Choroid plexus epithelial cell (primary cell): ENCODE measurements at places on chromosomes 1 and 21.
A peak's percentile ranks its signal among the peaks of the same experiment; 100 is the strongest.

GRCh38 chr1:41578712-41579335, 94.3 kb upstream of the EDN2 start:
- DNase-seq, result peak; percentile 65

DNA sequence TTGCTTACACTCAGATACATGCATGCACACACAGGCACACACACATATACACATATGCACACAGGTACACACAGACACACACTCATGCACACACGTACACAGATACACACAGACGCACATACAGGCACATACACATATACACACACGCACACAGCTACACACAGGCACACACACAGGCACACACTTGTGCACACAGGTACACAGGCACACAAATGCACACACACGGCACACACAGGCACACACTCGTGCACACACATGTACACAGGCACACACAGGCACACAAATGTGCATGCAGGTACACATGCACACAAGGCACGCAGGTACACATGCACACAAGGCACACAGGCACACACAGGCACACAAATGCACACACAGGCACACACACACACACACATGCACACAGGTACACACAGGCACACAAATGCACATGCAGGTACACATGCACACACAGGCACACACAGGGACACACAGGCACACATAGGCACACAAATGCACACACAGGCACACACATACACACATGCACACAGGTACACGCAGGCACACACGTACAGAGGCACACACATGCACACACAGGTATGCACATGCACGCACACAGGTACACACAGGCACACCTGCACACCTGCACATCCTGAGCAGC, 110.0 kb downstream of the WDR4 start:
- no peak for DNase-seq

- DNase-seq, result peak; percentile 99
These were observed 162.4 kb downstream of the TPR start for GRCh38 chr1:186212568-186213224.

DNA sequence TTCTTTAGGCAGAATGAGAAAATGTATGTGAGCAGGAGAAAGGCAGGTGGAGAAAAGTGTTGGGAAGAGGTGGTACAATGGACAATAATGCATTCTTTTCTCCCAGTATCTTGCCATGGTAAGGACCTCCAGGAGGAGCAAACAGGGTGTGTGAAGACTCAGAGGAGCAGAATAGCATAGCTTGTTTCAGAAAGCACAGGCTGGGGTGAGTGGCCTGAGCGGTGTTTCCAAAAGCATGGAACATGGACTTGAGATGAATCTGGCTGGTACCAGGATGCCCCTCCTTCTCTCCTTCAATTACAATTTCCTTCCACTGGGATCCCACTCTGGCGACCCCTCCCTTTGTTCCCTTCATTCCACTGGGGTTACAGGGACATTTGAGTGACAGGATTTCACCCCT, 123.4 kb upstream of the TNR start:
- no peak for DNase-seq
